ENCODE measurements at places on chromosomes 3 and 15.

DNA sequence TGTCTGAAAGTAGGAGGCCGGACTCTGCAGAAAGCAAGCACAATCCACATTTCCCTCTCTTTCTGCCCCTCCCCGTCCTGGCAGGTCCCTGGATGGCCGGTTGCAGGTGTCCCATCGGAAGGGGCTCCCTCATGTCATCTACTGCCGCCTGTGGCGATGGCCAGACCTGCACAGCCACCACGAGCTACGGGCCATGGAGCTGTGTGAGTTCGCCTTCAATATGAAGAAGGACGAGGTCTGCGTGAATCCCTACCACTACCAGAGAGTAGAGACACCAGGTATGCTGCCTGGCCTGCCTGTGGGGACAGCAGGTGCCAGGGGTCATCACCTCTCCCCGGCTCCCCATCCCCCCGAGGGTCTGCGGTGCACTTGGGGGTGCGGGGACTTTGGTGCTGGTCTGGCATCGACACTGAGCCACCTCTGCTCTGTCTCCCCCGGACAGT lies 89.6 kb downstream of the AAGAB start:
- DNase-seq = no peak

DNA sequence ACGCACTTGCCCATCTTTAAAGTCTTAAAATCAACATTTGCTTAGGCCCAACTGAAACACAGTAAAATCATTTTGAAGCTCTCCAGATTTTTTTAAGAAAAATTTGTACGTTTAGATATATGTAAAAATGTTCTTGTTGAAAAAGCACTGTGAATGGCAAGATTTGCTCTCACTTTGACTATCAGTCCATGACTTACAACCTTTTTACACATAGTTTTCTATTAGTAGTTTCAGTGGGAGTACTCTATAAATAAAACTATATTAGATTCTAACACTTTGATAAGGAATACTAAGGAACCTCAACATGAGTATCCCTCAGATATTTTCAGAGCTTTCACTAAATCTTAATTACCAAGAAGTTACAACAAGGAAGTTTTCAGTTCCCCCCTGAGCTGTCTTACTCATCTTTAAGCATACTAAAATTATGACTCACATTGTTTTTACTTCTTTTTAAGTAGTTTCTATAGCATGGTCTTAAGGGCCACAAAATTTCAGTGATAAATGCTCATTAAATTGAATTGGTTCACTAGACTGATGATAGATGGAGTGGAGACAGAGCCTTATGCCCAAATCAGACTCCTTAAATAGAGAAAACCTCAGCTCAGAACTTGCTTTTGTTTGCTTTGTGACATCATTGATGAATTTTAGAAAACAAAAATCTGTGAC lies 31.6 kb upstream of the RAP2B start:
- DNase-seq = no peak

DNA sequence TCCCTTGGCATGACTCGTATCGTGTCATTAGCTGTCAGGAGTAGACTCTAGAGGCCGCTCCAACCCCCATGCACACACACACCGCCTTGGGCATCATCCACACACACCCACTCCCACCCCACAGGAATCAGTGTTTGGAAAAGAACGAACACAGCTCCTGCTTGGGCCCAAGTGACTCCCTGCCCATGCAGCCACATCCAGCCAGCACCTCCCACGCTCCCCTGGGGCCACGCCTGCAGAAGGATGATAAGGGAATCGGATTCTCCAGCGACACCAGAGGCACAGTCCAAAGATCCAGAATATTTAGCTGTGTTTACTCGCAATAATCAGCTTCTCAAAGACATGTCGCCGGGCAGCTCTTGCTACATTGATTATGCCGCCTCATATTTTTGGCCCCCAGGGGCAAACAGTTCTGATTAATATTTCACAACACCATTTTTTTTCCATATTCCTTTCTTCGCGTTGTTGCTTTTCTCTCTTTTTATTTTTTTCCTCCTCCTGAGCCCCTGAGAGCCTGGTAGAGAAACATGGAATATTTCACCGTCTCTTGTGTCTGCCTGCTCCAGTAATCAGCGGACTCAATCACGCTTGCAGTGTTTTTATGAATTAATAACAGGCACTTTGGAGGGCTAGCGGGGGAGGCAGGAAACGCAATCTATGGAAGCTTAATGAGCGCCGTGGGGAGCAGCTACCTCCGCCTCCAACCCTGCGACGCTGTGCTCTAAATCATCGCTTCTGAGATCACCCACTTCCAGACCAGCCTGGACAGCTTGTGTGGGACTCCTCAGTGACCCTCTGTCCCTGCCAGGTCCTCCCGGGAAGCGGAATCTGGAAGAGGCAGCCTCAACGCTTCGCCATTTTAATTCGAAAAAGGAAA lies 221.4 kb downstream of the TLE3 start:
- no peak for DNase-seq

DNA sequence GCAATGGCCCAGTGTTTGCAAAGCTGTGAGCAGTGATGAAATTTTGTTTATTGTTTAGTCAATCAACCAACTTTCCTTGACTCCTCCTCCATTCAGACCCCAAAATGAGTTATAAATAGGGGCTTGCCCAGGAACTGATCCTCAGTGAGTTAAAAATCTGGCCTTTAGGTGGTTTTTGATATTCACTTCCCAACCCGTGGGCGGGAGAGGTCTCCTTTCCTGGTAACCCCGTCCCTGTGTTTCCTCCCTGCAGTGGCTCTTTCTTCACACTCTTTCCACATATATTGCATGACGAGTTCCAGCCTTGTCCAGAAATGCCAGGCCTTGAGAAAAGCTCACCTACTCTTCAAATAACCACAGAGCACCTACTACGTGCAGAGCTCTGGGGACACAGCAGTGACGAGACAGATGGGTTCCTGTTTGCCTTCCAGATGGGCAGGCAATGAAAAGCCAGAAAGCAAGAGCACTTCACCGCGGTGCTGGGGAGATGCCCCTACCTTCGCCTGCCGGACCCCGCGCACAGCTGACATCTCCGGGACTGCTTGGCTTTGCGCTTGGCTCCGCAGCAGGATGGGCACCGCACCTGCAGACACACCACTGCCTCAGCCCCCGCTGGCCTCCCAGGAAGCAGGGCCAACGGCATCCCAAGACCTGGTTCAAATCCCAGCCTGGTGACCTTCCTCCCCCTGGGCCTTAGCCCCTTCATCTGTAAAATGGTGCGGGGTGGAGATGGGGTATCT lies 17.2 kb downstream of the SSUH2 start:
- no peak for DNase-seq

DNA sequence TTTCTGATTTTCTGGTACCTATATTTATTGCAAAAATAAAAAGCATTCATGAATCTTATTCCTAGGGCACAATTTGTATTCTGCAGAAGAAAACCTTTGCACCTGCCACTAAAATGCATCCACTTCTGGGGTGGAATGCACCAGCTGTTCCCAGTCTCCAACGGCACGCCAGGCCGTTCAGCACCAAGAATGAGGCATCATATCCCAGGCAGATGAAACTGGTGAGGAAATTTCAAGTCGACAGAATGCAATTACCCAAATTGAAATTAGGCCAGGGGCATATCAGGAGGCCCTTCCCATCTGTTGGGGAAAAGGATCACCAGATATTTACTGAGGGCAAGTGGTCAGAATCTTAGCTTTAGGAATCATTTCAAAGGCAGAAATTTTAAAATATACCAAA lies 13.6 kb upstream of the RBMS3 start:
- DNase-seq = peak; percentile 31

- DNase-seq = no peak
Observed at GRCh38 chr15:78893538-78893937, 20.8 kb downstream of the MORF4L1 start.

- DNase-seq = no peak
Observed at GRCh38 chr3:5087209-5087608, 34.9 kb upstream of the ARL8B start.

GRCh38 chr3:45227071-45227820 lies 1.2 kb upstream of the TMEM158 start:
- DNase-seq = no peak

DNA sequence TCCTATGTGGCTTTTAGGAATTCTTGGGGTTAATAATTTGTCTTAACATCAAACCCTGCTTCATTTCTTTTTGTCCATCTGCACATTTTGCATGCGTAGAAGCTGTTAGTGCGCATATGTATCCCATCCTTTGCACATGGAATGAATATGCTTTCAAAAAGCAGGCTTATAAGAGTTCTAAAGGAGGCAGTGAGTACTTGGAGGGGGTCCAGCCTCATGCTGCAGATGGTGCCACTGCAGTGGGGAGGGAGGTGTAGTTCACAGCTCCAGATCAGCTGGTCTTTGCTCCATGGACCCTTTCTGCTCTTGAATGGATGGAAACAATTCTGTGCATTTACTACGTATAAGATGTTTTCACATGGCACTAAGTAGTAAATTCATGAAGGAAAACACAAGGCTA lies 20.7 kb upstream of the SSR3 start:
- DNase-seq = no peak

Measured in glutamatergic neuron (in vitro differentiated cells).